Smooth muscle cell of trachea (primary cell): ENCODE measurements at places on chromosomes 7 and 10. TPM values are rescaled to one million over a fixed set of nuclear protein-coding genes. Genes with fewer than 3 reads are reported as not detected.

TRIM73 gene
- total RNA-seq, result 0.44 and 3.1 TPM in 2 replicates

CADPS2 gene
- 25.3 and 29.1 TPM in 2 replicates for total RNA-seq

DGKB gene
- total RNA-seq, result under 0.01 and 0.15 TPM in 2 replicates

CTAGE15 gene
- total RNA-seq, result not detected in 2 replicates

RGS10 gene
- total RNA-seq, result 55.7 and 58.5 TPM in 2 replicates

TRPV6 gene
- total RNA-seq, result not detected in 2 replicates

ZNF775 gene
- total RNA-seq, result 5.1 and 10.6 TPM in 2 replicates

NUTM2E gene
- total RNA-seq, result 0.15 TPM in 1 of 2 replicates, not detected in the other

GFRA1 gene
- 0.15 and 0.50 TPM in 2 replicates for total RNA-seq

AKR1E2 gene
- total RNA-seq, result 10.1 and 17.0 TPM in 2 replicates

HMX3 gene
- not detected in 2 replicates for total RNA-seq

NAT16 gene
- not detected in 2 replicates for total RNA-seq

ANKRD16 gene
- 8.4 and 12.9 TPM in 2 replicates for total RNA-seq

GRB10 gene
- total RNA-seq, result 31.9 and 45.5 TPM in 2 replicates

NEBL gene
- 0.15 and 0.17 TPM in 2 replicates for total RNA-seq

ZPBP gene
- not detected in 2 replicates for total RNA-seq

MEOX2 gene
- total RNA-seq, result 0.83 and 6.1 TPM in 2 replicates

JAKMIP3 gene
- total RNA-seq, result under 0.01 and 0.17 TPM in 2 replicates

FEZF1 gene
- total RNA-seq, result not detected in 2 replicates

SP8 gene
- not detected in 2 replicates for total RNA-seq
